Esophagus mucosa (tissue), 1 donor: ENCODE measurements at places on chromosomes 7 and 10. TPM values are rescaled to one million over a fixed set of nuclear protein-coding genes. Genes with fewer than 3 reads are reported as not detected.

GRCh38 chr10:117666166-117666565, 123.6 kb downstream of the EMX2 start:
- ATAC-seq, result no peak

The SHTN1 gene
- total RNA-seq, result 23.9 TPM

The PNLIPRP3 gene
- total RNA-seq, result 1.2 TPM

DNA sequence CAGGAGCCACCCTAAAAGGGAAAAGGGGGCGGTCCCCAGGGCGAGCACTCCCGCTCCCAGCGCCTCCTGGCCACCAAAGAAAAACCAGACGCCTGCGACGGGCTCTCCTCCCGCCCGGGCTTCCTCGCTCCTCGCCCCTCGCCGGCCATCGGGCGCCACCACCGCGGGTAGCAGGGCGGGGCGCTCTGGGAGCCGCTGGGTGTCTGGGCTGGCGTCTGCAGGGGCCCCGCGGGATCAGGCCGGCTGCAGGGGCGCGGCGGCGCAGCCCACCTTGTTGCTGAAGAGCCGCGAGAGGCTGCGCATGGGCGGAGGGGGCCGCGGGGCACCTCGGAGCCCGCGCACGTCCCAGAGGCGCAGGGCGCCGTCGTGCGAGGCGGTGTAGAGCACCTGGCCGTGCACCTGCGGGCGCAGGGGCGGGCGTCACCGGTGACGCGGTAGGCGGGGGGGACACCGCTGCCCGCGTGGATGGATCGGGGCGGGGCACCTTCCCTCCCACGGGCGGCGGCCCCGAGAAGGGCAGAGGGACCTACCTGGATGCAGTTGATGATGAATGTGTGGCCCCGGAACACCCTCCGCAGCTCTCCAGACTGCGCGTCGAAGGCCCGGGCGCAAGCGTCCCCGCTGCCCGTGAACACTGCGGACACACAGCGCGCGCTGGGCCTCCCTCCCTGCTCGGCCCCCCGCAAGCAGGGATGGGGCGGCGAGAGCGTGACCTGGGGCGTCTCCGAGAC, 28.3 kb downstream of the WDR86 start:
- ATAC-seq, result peak; percentile 63

The TMEM184A gene
- 86.6 TPM for total RNA-seq

The FOXL3 gene
- not detected for total RNA-seq

- ATAC-seq, result no peak
Measured at GRCh38 chr10:125006921-125007426, 65.1 kb downstream of the ZRANB1 start.

The CCL26 gene
- not detected for total RNA-seq

The EIF5AL1 gene
- total RNA-seq, result 1.7 TPM

The ATP6V1F gene
- total RNA-seq, result 193 TPM

DNA sequence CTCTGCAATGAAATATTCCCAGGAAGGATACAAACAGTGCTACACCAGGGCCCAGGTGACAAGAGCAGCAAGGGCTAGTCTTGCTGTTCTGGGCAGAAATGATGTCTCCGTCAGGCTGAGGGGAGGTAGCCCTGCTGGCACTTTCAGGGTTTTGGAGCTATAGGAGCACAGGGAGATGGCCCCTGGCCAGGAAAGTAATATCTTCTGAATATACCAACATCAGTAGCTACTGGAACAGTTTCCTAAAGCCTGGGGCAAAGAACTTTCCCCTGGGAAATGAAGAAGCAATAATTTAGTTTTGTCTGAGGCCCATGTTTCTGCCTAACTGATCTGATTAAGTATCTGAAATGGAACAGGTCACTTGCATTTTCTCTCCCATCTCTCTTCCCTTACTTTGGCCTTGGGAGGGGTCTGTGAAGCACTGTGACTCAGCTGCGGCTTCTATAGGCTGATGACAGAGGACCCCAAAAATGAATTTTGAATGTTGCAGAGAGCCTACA, 489.1 kb upstream of the PODXL start:
- no peak for ATAC-seq

The FKBP9 gene
- total RNA-seq, result 62.9 TPM

- ATAC-seq, result peak; percentile 1
Measured at GRCh38 chr7:99392046-99392445, 16.4 kb downstream of the PDAP1 start.

The FXYD4 gene
- total RNA-seq, result not detected

GRCh38 chr7:53035499-53036412, at the start of gene POM121L12:
TSS of gene POM121L12 (plus strand) at chr7:53035633. CDS start at chr7:53035672, 39 bp downstream.
- ATAC-seq, result no peak

GRCh38 chr10:116732573-116732972, 9.8 kb downstream of the HSPA12A start:
- no peak for ATAC-seq

The ETV1 gene
- 3.3 TPM for total RNA-seq

DNA sequence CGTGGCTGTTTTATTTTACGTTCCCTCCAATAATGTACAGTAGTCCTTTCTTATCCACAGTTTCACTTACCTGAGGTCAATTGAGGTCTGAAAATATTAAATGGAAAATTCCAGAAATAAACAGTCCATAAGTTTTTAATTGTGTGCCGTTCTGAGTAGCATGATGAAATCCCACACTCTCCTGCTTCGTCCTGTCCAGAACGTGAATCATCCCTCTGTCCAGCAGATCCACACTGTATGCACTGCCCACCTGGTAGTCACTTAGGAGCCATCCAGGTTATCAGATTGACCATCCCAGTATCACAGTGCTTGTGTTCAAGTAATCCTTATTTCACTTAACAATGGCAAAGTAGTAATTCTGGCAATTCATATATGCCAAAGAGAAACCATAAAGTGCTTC, 46.3 kb downstream of the STARD3NL start:
- no peak for ATAC-seq

The SLC26A3 gene
- 0.44 TPM for total RNA-seq

DNA sequence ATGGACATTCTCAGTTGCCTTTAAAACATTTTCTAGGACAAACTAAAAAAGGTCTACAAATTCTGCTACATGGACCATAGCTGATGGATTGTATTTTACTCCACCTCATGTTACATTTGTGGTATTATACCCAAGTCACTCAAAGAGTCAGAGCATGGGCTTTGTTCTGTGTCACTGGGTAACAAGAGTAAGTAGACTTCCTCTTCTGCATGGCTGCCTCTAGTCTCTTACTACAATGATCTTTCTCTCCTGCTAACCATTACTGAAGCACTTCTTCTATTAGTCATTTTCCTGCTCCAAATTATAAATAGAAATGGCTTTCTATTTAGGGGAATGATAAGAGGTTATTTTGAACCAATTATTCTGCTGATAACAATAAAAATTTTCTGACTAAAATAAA, 727.4 kb upstream of the NRP1 start:
- no peak for ATAC-seq

- no peak for ATAC-seq
Measured at GRCh38 chr7:142501434-142501833, 243.6 kb upstream of the PRSS58 start.

The STAG3 gene
- total RNA-seq, result 0.48 TPM

The CNNM2 gene
- total RNA-seq, result 2.3 TPM

DNA sequence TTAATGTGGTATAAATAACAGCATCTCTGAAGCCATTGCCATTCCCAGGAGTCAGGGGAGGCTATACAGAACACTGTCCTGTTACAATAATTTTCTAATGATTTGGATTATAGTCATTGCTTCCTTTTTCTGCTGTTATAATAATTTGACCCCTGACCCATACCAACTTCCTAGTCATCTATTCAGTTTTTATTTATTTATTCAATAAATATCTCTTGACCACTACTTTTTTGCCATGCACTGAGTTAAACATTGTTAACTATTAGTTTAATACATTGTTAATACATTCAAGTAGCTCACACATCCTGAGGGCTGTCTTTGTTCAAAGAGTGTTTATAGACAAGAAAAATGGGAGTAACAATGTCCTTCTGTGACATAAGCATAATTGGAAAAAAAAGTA, 235.5 kb upstream of the MEOX2 start:
- ATAC-seq, result no peak

- no peak for ATAC-seq
Measured at GRCh38 chr10:128221807-128222206, 95.6 kb upstream of the MKI67 start.

DNA sequence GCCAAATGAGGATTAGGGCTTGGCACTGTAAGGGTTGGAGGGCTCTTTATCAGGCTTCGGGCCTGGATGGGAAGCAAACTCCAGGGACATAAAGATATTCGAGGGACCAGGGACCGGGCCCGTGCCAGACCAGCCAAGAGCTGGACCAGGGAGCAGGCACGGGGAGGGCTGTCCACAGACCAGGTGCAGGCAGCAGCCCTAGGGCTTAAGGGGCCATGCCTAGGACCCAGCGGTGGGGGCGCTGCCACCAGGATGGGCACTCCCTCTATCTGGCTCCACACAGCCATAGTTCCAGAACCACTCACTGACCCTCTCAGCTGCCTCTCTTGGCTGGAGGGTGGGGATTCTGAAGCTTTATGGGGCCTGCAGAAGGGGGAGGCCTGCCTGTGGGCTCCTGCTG, 32.9 kb downstream of the FAM241B start:
- peak; percentile 22 for ATAC-seq

- ATAC-seq, result no peak
Measured at GRCh38 chr7:126443951-126444350, 808.8 kb downstream of the GRM8 start.

DNA sequence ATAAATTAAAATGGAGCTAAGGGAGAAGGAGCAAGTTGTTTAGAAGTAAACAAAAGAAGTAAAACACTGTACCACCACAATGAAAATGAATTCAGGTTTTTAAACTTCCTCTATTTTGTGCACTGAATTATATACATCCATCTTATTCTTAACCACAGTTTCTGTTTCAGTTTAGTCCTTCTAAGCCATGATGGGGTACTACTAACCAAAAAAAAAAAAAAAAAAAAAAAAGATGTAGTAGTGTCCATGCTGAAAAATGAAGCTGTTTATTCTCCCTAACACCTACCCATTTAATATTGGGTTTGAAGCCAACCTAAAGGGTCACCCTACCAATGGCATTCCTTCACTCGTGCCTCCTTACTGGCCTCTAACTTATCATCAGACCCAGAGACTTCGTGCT, 3.4 kb upstream of the BMPR1A start:
- ATAC-seq, result no peak

The NCOA4 gene
- 100 TPM for total RNA-seq

The CARD11 gene
- 0.80 TPM for total RNA-seq

DNA sequence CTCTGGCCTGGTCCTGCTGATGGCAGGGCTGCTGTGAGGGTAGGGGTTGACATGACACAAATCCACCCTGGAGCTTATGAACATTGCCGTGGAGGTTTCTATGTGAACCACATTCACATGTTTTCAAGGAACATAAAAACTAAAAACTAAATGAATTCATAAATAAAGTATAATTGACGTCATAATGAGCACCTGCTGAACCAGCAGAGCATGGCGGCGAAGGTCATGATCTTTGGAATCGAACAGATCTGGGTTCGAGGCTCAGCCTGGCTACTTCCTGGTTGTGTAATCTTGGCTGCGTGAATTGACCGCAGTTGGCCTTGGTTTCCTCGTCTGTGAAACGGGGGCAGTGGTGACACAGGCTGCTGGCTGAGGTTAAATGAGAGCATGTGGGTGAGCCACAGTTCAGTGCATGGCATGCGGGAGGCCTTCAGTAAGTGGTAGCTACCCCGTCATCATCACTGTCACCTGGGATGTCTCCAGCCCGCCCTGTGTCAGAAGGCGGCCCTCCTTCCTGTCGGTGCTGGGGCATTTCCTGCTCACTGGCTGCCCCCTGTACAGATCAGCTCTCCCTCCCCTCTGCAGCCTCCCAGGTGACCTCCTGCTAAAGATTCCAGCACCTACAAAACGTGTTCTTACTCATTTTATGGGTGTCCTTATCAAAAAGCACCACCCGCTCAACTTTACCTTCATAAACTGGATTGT, 190.3 kb upstream of the SHH start:
- no peak for ATAC-seq

DNA sequence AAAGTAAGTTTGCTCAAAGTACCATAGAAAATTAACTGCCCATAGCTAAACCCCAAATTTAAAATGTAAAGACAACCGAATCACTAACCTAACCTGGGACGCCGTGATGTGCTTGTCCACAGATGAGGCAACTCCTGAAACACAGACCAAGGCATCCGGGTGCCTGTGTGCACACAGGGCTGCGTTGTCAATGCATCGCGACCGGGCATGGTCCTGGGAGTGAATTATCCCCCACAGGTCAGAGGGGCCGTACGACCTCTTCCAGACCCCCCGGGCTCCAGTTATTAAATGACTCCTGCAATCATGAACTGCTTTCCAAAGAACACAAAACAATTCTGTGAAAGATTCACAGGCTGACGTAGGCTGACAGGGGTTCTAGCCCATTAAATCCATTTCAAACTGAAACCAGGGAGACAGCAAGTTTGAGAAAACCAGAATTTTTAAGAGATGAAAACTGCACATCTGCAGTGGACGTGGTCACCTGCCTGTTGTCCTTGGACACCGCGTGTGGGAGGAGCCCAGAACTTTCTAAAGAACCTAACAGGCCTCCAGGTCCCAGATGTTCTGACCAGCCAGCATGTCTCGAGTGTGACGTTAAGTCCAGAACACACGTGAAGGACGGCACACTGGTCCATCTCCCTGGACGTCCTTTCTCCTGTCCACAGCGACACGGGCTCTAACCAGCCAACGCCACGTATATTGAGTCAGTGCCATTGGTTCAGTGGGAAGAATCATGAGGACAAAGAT, 297.8 kb downstream of the DNAJB6 start:
- ATAC-seq, result no peak

- peak; percentile 84 for ATAC-seq
Measured at GRCh38 chr7:106111655-106112117, 426 bp downstream of the SYPL1 start.

GRCh38 chr7:88090671-88091070, 129.2 kb downstream of the SRI start:
- no peak for ATAC-seq

- no peak for ATAC-seq
Measured at GRCh38 chr7:68256295-68256694, 1259.7 kb downstream of the TYW1 start.

GRCh38 chr10:75660823-75661222, 229.4 kb downstream of the LRMDA start:
- no peak for ATAC-seq

DNA sequence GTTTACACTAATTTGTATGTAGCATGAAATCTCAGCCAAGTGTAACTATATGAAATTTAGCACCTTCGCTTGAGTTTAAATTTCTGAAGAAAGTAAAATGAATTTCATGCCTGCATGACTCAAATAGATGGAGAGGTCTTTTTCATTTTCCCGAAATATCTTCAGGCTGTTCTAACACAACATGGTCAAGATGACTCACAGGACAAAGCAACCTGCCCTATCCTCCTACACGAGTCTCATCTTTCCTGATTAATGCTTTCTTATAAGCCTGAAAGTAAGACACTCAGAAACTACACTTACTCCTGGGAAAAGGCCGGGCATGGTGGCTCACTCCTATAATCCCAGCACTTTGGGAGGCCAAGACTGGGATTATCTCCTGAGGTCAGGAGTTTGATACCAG, 41.2 kb downstream of the CH25H start:
- ATAC-seq, result peak; percentile 51
